ENCODE measurements at places on chromosomes 11 and 22.

- no peak for DNase-seq
Measured at GRCh38 chr11:12017865-12018453, 9.5 kb upstream of the DKK3 start.

DNA sequence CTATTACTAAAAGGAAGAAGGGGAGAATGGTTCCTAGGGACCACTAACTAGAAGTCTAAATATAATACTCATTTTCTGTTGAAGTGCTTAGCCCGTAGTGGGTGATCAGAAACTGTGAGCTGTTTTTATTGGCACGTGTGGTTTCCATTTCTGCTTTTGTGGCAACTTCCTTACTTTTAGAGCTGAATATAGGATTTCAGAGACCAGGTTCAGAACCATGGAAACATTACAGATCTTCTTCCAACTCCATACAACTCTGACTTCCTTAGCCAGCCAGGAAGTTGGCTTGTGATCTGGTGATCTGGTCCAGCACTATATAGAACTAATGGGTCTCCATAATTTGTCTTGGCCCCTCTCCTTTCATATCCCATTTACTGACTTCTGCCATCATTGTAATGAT, 2.6 kb upstream of the ME3 start:
- DNase-seq: no peak

GRCh38 chr11:83051760-83052671, 19.7 kb downstream of the RAB30 start:
- no peak for DNase-seq

DNA sequence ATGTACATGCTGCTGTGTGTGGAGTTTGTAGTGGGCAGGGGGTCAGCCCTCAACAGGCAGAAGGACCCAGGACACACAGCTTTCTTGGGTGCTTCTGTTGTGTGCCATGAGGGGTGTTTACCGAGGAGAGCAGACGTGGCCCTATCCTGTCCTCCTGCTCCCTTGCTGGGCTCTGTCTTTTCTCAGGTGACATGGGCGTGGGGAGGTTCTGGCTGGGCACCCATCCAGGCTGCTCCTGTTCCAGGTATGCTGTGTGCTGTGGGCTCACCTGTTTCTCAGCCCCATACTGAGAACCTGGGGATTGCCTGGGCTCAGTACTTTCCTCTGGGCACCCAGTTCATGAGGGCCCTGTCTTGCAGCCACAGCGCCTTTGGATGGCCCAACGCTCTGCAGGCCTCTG, 23.3 kb downstream of the MICALL1 start:
- no peak for DNase-seq

DNA sequence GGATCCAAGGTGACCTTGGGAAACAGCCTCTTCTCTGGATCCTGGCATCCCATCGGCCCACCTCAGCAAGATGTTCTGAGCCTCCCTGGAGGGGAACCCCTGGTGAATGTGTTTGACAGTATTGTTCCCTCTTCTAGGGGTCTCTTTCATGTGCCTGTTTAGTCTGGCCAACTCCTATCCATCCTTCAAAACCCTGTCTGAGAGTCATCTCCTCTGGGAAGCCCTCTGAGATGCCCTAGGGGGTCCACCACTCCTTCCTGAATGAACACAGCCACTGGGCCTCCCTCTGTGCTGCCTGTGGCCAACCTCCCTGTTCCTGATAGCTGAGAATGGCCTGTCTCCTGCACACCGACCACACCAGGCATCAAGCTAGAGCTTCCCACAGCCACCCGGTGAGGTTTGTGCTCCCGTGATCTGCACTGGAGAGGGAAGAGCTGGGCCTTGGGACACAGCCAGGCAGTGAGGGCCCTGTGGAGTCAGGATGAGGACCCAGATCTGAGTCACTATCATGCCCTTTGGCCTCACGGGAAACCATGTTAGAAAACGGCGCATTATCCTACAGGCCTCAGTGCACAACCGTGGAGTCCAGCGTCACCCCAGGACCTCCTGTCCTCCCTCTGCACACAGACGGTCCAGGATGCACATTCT, 8.8 kb downstream of the WNT7B start:
- DNase-seq: no peak

GRCh38 chr11:10674440-10674855, 19.1 kb downstream of the IRAG1 start:
- no peak for DNase-seq

GRCh38 chr11:125315079-125315740, 150.7 kb downstream of the PKNOX2 start:
- no peak for DNase-seq

DNA sequence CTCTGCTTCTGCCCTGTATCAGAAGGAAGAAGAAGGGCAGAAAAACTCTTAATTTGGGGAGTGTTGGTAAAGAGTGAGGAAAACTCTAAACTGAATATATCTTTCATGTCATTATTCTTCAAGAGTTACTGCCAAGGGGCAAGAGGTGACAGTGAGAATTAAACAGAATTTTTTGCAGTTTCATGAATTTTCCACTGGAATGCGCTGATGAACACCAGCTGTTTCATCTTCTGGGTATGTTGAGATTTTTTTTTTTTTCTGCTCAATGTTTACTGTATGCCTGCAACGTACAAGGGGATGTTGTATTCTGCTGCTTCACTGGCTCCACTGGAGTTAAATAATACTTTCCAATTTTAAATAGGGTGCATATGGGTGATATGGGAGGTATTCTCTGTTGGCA, 117.8 kb downstream of the FAM76B start:
- no peak for DNase-seq

GRCh38 chr11:64764040-64764611, 4.4 kb upstream of the PYGM start:
- no peak for DNase-seq

GRCh38 chr11:75507571-75507970, 18.2 kb downstream of the GDPD5 start:
- no peak for DNase-seq

- DNase-seq: no peak
Measured at GRCh38 chr11:126355926-126356897, 726 bp downstream of the ST3GAL4 start.

DNA sequence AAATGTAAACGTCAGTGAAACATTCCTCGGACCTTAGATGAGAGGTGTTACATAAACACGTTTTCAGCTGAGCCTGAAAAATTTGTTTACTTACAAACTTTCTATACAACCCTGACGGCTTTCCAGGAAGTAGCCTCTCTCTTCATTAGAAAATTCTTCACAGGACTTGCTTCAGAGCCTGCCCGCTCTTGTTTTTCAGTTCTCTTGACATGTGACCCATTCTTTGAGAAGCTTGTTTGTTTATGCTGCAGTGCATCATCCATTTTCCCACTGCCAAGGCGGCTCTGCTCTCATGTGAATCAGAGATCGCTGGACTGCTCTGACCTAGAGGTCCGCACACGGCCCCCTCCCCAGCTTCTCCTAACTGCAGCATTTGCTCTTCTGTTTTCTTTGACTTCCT, 47.9 kb upstream of the ARHGAP42 start:
- no peak for DNase-seq

- no peak for DNase-seq
Measured at GRCh38 chr11:8671651-8672062, 10.8 kb downstream of the TRIM66 start.

GRCh38 chr11:78022397-78023396, at the start of gene KCTD14:
Gene KCTD14, minus strand, starts transcription at chr11:78023276. Its CDS starts 27 bp downstream, at chr11:78023249.
- no peak for DNase-seq

Data from stimulated activated CD8-positive, alpha-beta memory T cell treated with anti-CD3 and anti-CD28 coated beads, Interleukin-15, amount 100 ng/mL, for 48 hours (primary cell).